ENCODE measurements at places on chromosomes 7 and 10.

DNA sequence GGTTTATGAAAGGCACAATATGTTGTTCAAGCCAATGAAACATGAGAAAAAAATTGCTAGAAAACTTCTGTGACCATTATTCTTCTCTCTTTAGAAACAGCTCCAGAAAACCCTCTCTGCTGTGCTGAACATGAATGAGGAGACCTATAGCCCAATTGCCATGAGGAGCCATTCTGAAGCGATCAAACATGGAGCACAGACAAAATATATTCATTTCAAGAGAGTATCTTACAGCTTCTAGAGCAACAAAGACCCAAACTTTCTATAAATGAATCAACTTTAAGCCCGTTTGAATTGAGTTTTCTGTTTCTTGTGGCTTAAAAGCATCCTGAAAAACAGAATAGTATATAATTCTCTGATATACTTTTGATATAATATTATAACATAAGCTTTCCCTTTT is 83.4 kb upstream of the UCN3 start:
- DNase-seq: no peak

- DNase-seq: no peak
Measured at GRCh38 chr7:83837683-83838082, 188.7 kb upstream of the SEMA3E start.

DNA sequence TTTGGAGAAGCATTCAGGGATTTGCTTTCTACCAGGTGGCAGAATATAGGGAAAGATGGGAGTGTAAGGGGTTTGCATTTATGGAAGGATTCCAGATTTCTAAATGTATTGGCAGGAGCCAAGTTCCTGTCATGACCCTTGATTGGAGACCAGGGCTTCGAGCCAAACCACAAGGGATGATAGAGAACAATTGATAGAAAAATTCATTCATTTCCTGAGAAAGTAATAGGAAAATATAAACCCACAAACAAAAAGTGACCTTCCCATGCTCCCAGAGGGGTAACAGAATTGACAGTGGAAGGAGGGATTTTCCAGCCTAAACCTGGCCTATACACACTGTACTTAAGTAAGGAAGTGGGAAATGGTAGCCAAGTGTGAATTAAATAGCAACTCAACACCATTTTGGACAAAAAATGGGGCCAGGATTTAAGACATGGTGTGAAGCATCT is 22.4 kb upstream of the IFIT2 start:
- no peak for DNase-seq

- peak; percentile 42 for DNase-seq
Measured at GRCh38 chr10:117320050-117320665, 55.1 kb downstream of the PDZD8 start.

DNA sequence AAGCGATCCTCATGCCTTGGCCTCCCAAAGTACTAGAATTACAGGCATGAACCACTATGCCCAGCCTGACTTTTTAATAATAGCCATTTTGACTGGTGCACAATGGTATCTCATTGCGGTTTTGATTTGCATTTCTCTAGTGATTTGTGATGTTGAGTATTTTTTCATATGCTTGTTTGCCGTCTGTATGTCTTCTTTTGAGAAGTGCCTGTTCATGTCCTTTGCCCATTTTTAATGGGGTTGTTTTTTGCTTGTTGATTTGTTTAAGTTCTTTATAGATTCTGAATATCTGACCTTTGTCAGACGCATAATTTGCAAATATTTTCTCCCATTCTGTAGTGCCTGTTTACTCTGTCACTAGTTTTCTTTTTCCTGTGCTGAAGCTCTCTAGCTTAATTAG is 219.2 kb upstream of the CTBP2 start:
- DNase-seq: no peak

DNA sequence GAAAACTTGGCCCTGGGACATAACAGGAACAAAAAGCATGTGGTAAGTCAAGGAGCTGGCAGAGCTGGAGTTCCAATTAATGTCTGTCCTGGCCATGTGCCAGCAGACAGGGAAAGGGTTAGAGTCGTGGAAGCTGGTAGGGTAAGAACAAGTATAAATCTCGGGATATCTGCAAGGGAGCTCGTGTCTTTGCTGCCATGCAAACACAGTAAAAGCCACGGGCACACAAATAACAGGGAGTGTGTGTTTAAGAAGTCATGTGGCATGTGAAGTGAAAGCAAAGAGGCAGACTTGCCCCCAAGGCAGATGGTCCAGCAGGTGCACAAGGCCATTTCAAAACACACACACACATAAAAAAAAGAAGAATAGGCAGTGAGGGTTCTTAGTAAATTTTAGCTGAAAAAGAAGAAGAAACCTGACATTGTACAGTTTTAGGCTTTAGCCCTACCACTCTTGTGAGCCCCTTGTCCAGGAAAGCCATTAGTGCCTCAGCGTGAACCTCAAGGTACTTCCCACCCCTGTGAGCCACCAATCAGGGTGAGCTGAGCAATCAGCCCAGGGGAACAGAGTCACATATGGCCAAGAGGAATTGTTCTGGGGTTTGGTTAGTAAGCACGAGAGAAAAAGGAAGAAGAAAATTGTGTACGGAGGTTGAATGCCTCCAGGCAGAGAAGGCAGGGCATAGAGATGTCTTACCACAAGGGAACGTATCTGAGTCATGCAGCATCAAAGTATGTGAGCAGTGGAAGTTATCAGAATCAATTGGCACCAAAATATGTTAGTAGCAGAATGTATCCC is 32.8 kb upstream of the ARHGAP12 start:
- peak; percentile 72 for DNase-seq

GRCh38 chr10:9045311-9045710 is 990.8 kb downstream of the GATA3 start:
- no peak for DNase-seq

- no peak for DNase-seq
Measured at GRCh38 chr10:27359792-27360355, 119.3 kb upstream of the ACBD5 start.

GRCh38 chr7:90411510-90411909 is 8.2 kb downstream of the CLDN12 start:
- no peak for DNase-seq

- no peak for DNase-seq
Measured at GRCh38 chr10:691216-691615, 1.7 kb upstream of the DIP2C start.

DNA sequence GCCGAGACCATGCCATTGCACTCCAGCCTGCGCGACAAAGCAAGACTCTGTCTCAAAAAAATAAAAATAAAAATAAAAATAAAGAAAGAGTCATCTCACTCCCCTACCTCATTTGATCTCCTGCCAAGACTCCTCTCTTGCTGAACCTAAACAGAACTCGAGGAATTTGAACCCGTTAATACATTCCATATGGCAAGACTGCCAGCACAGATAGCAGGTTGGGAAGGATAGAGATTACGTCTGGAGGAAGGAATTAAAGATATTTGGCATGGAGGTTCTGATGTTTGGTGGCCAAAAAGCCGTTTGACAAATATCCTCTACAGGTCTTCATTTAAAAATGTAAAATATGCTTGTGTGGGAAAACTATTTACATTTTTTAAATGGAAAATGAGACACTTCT is 549.6 kb downstream of the HTR7 start:
- DNase-seq: no peak

- DNase-seq: no peak
Measured at GRCh38 chr10:51244748-51245490, 170.6 kb downstream of the PRKG1 start.

GRCh38 chr10:11933577-11934223 is 108.9 kb downstream of the UPF2 start:
- no peak for DNase-seq

DNA sequence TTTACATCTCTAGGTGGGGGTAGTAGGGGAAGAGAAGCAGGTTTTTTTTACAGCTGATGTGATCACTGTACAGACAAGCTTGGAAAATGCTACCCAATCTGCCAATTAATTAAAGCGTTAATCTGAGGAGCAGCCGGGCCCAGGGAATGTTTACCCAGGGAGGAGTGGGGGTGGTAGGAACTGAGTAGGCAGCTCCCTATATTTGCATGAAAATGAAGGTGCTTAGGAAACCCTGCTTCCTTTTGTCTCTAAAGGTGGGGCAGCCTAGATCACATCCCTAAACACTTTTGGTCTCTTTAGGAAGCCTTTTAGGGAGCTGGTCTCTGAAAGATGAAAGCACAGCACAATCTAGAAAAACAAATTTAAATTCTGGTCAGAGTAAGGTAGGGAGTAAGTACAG is 53.0 kb upstream of the NFKB2 start:
- no peak for DNase-seq

GRCh38 chr7:29319719-29320521 is 125.3 kb downstream of the CHN2 start:
- peak; percentile 97 for DNase-seq

- no peak for DNase-seq
Measured at GRCh38 chr7:112630565-112630964, 149.8 kb downstream of the LSMEM1 start.

GRCh38 chr10:93598157-93598556 is 2.9 kb downstream of the RBP4 start:
- no peak for DNase-seq

GRCh38 chr7:148318102-148318811 is 272.3 kb upstream of the C7orf33 start:
- no peak for DNase-seq

- no peak for DNase-seq
Measured at GRCh38 chr10:17418249-17418648, 36.1 kb downstream of the ST8SIA6 start.

DNA sequence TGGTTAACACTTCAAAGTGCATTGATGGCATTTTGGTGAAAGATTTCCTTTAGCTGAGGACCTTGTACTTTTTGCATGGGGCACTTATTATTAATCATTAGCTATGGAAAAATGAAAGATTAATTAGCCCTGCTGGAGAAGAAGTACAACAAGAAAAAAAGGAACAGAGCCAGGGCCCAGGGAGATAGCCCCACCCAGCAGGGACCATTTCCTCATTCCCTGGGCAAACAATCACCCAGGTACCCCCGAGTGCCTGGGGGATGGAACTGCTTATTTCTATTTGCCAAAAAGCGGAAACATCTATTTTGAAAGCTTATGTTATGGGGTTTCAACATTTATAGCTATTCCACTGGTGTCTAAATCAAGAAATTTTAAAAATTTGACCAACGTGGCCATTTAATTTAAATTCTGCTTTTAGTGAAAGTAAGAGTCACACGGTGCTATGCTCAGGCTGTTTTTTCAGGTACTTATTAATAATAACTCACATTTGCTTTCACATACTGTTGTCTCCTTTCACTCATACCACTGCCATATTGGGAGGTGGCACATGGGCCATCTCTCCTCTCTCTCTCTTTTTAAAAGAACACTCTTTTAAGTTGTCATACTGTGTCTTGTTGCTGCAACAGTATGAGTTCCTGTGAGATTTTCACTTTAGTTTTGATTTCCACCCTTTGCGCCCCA is 143.6 kb upstream of the KIF5B start:
- DNase-seq: peak; percentile 63

DNA sequence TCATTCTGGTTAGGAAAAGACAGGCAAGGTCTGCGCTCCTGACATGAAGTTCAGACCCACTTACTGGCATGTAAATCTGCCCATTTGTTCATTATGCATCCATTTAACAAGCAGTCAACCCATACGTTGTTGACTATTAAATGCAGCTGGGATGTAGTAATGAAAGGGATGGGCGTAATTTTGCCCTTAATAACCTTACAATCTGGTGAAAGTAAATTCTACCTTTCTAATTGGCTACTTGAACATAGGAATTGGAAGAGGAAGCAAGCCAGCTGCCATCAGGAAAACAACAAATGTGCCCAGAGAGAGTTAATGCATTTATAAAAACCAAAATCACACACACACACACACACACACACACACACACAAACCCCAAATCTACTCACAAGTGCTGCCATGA is 170.2 kb upstream of the PITRM1 start:
- DNase-seq: no peak

- DNase-seq: peak; percentile 88
Measured at GRCh38 chr10:71597821-71598498, 121.6 kb downstream of the C10orf105 start.

DNA sequence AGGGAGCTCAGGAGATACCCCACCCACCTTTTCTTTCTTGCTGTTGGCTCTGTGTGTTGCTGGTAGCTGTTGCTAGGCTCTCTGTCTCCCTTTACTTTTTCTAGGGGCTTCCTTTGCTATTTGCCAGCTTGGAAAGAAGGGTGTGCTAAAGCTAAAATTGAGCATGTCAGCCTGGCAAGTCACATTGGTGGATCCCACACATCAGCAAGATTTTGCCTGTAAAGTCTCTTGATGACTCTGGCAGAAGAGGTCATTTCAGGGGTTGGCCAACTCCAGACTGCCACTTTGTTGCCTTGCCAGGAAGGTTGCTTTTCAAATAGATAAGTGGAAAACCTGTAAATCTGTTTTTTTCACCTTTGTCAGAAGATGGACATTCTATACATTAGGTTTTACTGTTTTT is 9.9 kb downstream of the CCNY start:
- peak; percentile 59 for DNase-seq

- no peak for DNase-seq
Measured at GRCh38 chr10:50470345-50470744, 153.4 kb downstream of the SGMS1 start.

DNA sequence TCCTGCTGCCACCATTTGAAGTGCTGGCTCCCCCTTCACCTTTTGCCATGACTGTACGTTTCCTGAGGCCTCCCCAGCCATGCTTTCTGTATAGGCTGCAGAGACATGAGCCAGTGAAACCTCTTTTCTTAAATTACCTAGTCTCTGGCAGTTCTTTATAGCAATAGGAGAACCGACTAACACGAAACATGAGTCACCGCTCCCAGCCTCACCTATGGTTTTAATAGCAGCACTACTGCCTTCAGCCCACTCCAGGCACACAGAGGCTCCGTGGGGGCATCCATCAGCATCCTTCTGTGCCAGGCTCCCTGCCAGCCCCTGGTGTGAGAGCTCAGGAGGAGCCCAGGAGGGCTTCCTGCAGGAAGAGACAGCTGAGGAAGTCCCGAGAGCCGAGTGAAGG is 5.5 kb upstream of the ZNF316 start:
- no peak for DNase-seq

DNA sequence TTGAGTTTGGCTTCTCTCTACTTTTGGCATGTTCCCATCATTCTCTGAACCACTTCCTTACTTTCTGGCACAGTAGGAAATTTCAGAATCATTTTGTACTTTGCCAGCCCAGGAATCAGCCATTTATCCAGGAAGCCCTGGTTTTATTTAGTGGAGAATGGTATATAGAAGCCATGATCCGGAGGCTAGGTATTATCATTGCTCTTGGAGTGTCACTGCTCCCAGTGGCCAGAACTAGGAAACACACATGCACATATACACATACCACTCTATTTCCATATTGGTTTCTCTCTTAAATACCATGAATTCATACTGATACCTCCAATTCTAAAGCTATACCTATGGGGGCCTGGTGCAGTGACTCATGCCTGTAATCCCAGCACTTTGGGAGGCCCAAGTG is 36.3 kb downstream of the SUFU start:
- no peak for DNase-seq

- DNase-seq: no peak
Measured at GRCh38 chr7:25886387-25887240, 265.4 kb upstream of the NFE2L3 start.

DNA sequence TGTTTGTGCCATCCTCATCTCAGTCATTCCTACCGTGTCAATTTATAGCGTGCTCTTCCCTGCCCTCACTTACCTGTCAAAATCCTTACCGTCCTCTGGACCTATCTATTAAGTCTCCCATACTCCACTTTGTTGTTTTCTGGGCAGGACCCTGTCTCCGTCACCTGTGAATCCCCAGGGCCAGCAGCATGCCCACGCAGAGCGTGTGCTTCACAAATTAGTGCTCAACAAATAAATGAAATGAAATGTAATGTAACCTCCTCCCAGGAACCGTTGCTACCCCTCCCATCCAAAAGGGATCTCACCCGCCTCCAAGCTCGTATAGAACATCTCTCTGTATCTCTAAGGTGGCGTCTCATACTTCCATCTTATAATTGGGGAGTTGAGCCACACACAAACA is 589.9 kb upstream of the MGMT start:
- no peak for DNase-seq

GRCh38 chr7:143012409-143012808 is 14.5 kb downstream of the OR9A2 start:
- DNase-seq: peak; percentile 9

All from suppressor macrophage (primary cell).